ENCODE measurements at places on chromosomes 2 and 18.

DNA sequence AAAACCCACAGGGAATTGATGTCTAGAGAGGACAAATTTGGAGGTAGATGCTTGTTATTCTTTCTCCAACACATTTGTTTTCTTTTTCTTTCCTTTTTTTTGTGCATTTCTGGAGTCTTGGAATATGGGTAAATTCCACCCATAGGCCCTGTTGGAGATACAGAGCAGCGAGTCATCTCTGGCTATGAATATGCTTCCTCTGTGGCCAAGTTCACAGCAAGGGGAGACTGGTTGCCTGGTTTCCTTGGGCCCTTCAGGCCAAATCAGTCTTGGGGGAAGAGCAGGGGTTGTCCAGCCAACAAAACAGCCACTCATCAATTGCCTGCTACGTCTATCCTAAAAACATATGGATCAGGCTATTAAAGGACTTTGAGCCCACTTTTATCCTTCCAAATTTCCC is 27.5 kb downstream of the SP100 start:
- DNase-seq: peak; percentile 31

DNA sequence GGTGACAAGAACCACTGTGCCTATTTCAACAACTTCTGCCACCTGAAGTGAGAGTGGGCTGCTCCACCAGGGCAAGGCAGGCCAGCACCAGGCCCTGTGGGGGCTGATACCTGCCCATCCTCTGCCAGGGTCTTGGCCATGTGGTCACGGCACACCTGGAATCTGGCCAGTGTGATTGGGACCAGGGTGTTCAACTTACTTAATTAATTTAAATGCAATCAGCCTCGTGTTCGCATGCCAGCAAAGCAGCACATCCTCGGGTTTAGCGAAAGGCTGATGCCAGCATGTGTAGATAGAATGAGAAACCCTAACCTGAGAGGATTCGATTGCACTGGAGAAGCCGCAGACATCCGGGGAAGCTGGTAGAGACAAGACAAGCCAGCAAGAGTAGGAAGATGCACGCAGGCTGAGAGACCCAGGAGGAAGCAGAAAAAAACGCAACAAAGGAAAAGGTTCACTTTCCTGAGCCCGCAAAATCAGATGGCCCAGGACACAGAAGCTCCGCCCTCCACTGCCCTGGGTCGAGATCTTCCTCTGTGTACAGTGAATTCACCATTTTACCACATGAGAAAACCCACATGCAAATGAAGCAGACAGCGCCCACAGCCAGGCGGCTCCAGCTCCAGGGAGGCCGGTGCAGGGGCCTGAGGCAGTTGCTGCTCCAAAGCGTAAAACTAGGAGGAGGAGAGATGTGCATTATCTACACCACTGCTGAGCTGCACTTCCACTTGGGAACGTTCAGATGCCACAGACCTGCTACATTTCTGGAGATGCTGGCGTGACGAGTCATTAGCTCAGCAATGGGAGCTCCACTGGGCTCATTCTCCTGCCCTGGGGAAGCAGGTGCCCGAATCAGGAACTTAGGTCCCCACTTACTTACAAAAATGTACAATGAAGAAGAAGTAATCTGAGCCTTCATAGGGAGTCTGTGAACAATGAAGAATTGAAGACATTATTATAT is 92.1 kb downstream of the TMEM18 start:
- no peak for DNase-seq

DNA sequence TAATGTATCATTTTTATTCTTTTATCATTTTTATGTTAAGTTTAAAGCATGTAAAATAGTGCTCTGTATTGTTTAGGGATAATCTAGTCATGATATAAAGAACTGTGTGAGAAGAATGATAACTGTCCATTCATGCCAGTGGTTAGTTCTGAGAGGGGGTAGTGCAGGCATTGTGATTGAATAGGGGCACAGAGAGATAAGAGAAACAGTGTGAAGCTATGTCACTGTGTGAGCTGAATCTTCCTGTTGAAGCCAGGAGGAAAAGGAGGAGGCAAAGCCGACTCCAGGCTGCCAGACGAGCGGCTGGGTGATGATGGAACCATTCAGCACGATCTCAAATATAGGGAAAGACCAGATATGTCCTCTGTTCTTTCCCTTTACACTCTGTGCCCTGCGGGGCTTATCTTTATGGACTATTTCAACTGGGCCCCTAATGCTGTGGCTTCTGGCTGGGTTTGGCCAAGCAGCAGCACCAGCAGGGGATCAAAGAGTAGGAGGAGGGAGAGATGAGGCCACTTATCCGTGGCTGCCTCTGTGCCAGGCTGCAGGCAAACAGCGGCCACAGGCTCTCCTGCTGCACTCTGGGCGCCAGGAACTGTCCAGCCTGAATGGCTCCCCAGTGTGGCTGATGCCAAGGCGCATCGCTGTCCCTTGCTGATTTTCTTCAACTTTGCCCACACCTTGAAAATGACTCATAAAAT is 128.0 kb downstream of the SPP2 start:
- DNase-seq: no peak

DNA sequence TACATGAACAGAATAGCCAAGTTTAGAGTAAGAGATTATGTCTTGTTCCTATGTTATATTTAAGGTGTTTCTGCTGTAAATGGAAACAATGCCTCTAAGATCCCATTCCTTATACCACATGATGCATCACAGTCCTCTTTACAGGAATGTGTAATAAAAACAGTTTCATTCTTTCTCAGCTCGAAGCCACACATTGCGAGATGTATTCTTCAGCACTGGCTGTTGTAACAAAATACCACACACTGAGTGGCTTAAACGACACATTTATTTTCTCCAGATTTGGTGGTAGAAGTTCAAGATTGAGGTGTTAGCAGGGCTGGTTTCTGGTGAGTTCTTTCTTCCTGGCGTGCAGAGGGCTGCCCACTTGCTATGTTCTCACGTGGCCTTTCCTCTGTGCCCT is 246.2 kb downstream of the SOCS6 start:
- DNase-seq: no peak

- no peak for DNase-seq
Observed at GRCh38 chr2:12259493-12259892, 457.2 kb upstream of the TRIB2 start.

- DNase-seq: no peak
Observed at GRCh38 chr2:118902266-118903028, 39.5 kb upstream of the MARCO start.

DNA sequence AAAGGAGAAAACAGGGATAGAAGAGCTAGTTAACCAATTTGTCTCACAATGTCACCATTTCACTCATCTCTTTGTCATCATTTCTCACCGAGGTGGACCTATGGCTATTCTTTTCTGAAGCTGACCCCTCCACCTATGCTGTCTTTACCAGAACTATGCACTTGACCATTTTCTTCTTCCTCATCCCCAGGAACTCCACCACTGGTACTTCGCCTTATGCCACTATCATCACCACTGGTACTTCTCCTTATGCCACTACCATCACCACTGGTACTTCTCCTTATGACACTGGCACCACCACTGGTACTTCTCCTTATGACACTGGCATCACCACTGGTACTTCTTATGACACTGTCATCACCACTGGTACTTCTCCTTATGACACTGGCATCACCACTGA is 745.8 kb upstream of the CHAC2 start:
- no peak for DNase-seq

DNA sequence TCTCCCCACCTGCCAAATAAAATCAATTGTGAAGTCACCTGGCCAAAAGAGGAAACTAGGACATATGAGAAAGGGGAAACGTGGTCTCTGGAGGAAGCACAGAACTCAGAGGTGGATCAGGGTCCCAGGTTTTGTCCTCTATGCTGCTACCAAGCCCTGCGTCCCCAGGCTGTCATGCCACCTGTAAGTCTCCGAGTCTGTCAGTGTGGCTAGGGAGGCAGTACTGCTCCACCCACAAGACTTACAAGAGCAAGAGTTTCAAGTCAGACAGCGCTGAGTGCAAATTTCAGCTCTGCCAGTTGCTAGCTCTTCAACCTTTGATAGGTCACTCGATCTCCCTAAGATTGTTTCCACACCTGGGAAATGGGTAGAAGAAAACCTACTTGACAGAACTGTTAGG is 98.6 kb downstream of the C1QL2 start:
- no peak for DNase-seq

- no peak for DNase-seq
Observed at GRCh38 chr2:8986327-8986976, 17.0 kb downstream of the MBOAT2 start.

- no peak for DNase-seq
Observed at GRCh38 chr2:207571370-207571769, 41.6 kb downstream of the CREB1 start.

DNA sequence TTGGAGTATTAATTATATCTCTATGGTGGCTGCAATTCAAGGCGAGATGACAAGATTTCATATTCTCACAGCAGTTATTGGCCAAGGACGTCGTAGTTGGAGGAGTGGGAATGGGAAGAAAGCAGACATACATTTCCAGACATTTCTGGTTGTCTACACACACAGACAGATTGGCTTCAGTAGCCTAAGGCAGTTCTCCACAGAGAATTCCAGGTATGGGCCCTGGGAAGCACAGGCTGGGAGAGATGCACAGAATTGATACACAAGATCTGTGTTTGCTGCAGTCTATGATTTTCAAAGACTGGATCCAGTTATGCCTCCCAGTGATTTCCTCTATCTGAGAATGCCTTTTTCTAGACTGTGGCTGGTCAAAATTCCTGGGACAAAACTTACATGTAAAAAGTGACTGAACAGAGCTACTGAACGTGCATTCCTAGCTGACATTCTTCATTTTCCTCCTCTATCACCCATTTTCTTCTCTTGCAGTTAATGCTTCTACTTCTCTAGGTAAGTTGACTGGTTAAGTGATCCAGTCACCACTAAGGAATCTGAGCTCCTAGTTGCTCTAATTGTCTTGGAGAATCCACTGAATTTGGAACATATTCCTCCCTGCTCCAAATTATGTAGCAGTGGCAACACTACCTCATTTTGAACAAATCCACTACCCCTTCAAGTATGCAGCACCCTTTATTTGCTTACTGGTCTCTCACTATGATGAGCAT is 386.7 kb upstream of the CDH7 start:
- no peak for DNase-seq

DNA sequence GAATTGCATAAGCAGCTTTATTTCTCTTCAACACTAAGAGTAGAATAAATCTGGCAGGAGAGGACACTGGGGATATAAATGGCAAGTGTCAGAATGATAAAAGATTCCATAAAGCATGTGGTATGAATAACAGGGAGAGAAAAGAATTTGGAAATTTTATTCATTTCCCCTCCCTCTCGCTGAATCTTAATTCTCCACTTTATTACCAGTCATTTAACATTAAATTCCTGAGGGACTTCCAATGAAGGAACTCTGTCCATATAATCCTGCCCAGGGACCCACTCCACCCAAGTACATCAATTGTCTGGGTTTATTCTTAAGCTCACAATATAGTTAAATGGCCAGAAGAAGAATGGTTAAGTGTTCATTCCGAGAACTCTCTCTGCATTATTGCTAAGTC is 197.7 kb upstream of the MGAT5 start:
- DNase-seq: no peak

- no peak for DNase-seq
Observed at GRCh38 chr2:6353669-6354068, 512.0 kb downstream of the CMPK2 start.

GRCh38 chr2:65112633-65113032 is 17.3 kb downstream of the RAB1A start:
- DNase-seq: no peak

DNA sequence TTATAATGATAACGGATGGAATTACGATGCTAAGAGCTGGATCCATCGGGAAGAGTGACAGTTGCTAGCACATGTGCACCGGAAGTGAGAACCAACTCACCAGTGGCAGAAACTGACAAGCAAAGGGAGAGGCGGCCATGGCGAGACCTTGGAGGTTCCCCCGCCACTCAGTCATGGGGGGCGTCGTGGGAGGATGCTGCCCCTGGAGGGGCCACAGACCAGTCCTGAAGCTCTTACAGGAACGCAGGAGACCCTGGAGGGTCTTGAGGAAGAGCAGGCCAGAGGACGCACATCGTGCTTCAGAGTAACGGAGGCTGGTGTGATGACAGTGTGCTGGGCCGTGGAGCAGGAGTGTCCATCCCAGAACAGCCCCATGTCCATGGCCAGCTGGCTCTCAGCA is 53.1 kb upstream of the KCNG2 start:
- no peak for DNase-seq

GRCh38 chr2:23497063-23497462 is 112.1 kb downstream of the KLHL29 start:
- DNase-seq: peak; percentile 38

- no peak for DNase-seq
Observed at GRCh38 chr18:69035756-69036155, 237.9 kb downstream of the CCDC102B start.

- DNase-seq: peak; percentile 48
Observed at GRCh38 chr18:46481048-46481846, 175.8 kb downstream of the LOXHD1 start.

- DNase-seq: peak; percentile 88
Observed at GRCh38 chr18:77223653-77224052, 26.0 kb upstream of the GALR1 start.

GRCh38 chr18:26702086-26702485 is 153.7 kb upstream of the KCTD1 start:
- no peak for DNase-seq

GRCh38 chr2:120797421-120798221 is 62.0 kb downstream of the GLI2 start:
- DNase-seq: no peak

DNA sequence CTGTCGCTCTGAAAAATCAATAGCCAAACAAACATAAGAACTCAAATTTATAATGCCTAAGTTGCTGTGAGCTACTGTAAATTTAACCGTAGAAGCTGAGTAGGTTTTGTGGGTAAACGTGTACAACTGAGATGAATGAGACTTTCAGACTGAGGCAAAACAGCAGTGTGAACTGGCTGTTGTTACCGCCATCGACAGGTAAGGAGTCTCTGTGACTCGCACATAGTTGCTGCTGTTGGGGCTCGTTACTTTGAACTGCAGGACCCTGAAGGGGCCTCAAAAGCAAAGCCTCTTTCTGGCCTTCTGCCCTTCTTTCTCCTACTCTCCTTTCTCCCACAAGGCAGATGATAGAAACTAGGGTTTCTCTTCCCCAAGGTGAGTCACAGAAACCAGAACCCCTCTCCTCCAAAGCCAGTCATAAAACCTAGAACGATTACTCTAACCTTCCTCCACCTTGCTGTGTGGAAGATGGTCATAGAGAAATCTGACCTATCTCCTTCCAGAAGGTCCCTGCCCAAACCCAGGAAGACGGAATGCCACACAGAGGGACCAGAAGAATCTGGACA is 101.2 kb downstream of the DLGAP1 start:
- no peak for DNase-seq

- DNase-seq: no peak
Observed at GRCh38 chr2:37781028-37781427, 109.6 kb upstream of the CDC42EP3 start.

- no peak for DNase-seq
Observed at GRCh38 chr2:122412360-122412759, 656.9 kb downstream of the TSN start.

Data from renal cortical epithelial cell (primary cell).